Foreskin keratinocyte (primary cell): ENCODE measurements at places on chromosomes 11 and 22. TPM values are rescaled to one million over a fixed set of nuclear protein-coding genes. Genes with fewer than 3 reads are reported as not detected.

Gene LRRC56
- 0.30 and 0.47 TPM in 2 replicates for polyA plus RNA-seq

Gene PATL1
- 17.1 and 20.1 TPM in 2 replicates for polyA plus RNA-seq

Gene FZD4
- 0.13 and 0.17 TPM in 2 replicates for polyA plus RNA-seq

Gene BAIAP2L2
- 4.2 and 5.0 TPM in 2 replicates for polyA plus RNA-seq

Gene TMEM191B
- polyA plus RNA-seq = 0.87 and 4.1 TPM in 2 replicates

Gene KLHL35
- polyA plus RNA-seq = 0.23 and 1.2 TPM in 2 replicates

Gene TIGD3
- polyA plus RNA-seq = 0.10 and 0.13 TPM in 2 replicates

Gene TIMP3
- polyA plus RNA-seq = 18.7 and 19.7 TPM in 2 replicates

Gene PTPRCAP
- polyA plus RNA-seq = 0.29 and 0.69 TPM in 2 replicates

Gene C22orf31
- not detected in 2 replicates for polyA plus RNA-seq

Gene OR52B2
- polyA plus RNA-seq = not detected in 2 replicates

Gene FAM180B
- not detected in 2 replicates for polyA plus RNA-seq

Gene VWCE
- 0.46 and 0.48 TPM in 2 replicates for polyA plus RNA-seq

Gene OR10G4
- not detected in 2 replicates for polyA plus RNA-seq

Gene ZW10
- 12.7 and 16.1 TPM in 2 replicates for polyA plus RNA-seq

Gene NXPE2
- not detected in 2 replicates for polyA plus RNA-seq

Gene RIMBP3C
- polyA plus RNA-seq = 0.01 and 0.02 TPM in 2 replicates

Gene PGA5
- not detected in 2 replicates for polyA plus RNA-seq

Gene SLC22A25
- polyA plus RNA-seq = not detected in 2 replicates

Gene TMEM132A
- polyA plus RNA-seq = 73.2 and 93.9 TPM in 2 replicates

Gene HOATZ
- polyA plus RNA-seq = not detected in 2 replicates

Gene RRP8
- polyA plus RNA-seq = 30.4 and 34.6 TPM in 2 replicates

Gene OR6A2
- not detected in 2 replicates for polyA plus RNA-seq

Gene TBCEL
- 1.9 and 2.3 TPM in 2 replicates for polyA plus RNA-seq

Gene PAAF1
- 16.3 and 23.2 TPM in 2 replicates for polyA plus RNA-seq

Gene SCGB1D2
- polyA plus RNA-seq = not detected in 2 replicates

Gene OR6T1
- not detected in 2 replicates for polyA plus RNA-seq

Gene LMO1
- not detected in 2 replicates for polyA plus RNA-seq

Gene PPM1F
- polyA plus RNA-seq = 20.7 and 21.8 TPM in 2 replicates

Gene TCP11L1
- polyA plus RNA-seq = 8.7 and 9.4 TPM in 2 replicates

Gene SAA1
- 10.3 and 39.1 TPM in 2 replicates for polyA plus RNA-seq

Gene HBB
- not detected in 2 replicates for polyA plus RNA-seq

Gene RFPL2
- polyA plus RNA-seq = not detected in 2 replicates

Gene SHISA8
- not detected in 2 replicates for polyA plus RNA-seq

Gene ISX
- not detected in 2 replicates for polyA plus RNA-seq

Gene TSGA10IP
- not detected in 2 replicates for polyA plus RNA-seq

Gene MGAT3
- polyA plus RNA-seq = not detected in 2 replicates

Gene TUB
- 0.48 and 0.70 TPM in 2 replicates for polyA plus RNA-seq

Gene PKDREJ
- polyA plus RNA-seq = under 0.01 TPM in 1 of 2 replicates, not detected in the other

Gene ME3
- polyA plus RNA-seq = 2.2 and 3.2 TPM in 2 replicates

Gene EFEMP2
- 15.8 and 19.4 TPM in 2 replicates for polyA plus RNA-seq

Gene C11orf65
- 0.59 and 0.71 TPM in 2 replicates for polyA plus RNA-seq

Gene POLR3H
- polyA plus RNA-seq = 56.7 and 60.3 TPM in 2 replicates

Gene OR4C5
- not detected in 2 replicates for polyA plus RNA-seq

Gene CRYBB2
- 0.06 TPM in 1 of 2 replicates, not detected in the other for polyA plus RNA-seq

Gene LDLRAD3
- 4.0 and 5.0 TPM in 2 replicates for polyA plus RNA-seq

Gene ATG13
- 32.1 and 38.1 TPM in 2 replicates for polyA plus RNA-seq

Gene MYBPC3
- not detected in 2 replicates for polyA plus RNA-seq

Gene VSTM5
- 0.03 and 0.08 TPM in 2 replicates for polyA plus RNA-seq

Gene FXYD6
- polyA plus RNA-seq = 0.09 and 0.16 TPM in 2 replicates

Gene H19
- polyA plus RNA-seq = 35.1 and 62.3 TPM in 2 replicates

Gene ASPHD2
- 5.4 and 6.1 TPM in 2 replicates for polyA plus RNA-seq

Gene PKP3
- polyA plus RNA-seq = 149 and 165 TPM in 2 replicates

Gene CASP5
- not detected in 2 replicates for polyA plus RNA-seq

Gene TYR
- polyA plus RNA-seq = 0.04 TPM in 1 of 2 replicates, not detected in the other

Gene NFAM1
- not detected in 2 replicates for polyA plus RNA-seq

Gene RIN1
- 42.0 and 43.8 TPM in 2 replicates for polyA plus RNA-seq

Gene OR2AG1
- polyA plus RNA-seq = not detected in 2 replicates
